Esophagus squamous epithelium (tissue), 5 donors: ENCODE measurements at places on chromosomes 16 and 17.

DNA sequence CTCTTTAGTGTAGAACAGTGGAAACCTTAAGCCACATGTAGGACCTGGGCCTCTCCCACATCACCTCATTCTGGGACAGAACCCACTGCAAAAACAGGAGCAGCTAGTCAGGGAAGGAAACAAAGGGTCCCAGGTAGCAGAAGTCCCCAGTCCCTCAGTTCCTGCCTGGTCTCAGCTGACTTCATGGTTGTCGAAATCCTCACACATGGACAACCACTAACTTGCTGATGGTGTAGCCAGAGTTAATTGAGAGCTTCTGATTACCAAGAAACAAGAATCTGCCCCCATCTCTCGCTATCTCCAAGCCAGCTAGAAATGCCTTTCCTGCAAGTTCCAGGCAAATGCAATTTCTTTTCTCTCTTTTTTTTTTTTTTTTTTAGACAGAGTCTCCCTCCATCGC, 3.6 kb upstream of the ARL5C start:
- DNase-seq: no peak

DNA sequence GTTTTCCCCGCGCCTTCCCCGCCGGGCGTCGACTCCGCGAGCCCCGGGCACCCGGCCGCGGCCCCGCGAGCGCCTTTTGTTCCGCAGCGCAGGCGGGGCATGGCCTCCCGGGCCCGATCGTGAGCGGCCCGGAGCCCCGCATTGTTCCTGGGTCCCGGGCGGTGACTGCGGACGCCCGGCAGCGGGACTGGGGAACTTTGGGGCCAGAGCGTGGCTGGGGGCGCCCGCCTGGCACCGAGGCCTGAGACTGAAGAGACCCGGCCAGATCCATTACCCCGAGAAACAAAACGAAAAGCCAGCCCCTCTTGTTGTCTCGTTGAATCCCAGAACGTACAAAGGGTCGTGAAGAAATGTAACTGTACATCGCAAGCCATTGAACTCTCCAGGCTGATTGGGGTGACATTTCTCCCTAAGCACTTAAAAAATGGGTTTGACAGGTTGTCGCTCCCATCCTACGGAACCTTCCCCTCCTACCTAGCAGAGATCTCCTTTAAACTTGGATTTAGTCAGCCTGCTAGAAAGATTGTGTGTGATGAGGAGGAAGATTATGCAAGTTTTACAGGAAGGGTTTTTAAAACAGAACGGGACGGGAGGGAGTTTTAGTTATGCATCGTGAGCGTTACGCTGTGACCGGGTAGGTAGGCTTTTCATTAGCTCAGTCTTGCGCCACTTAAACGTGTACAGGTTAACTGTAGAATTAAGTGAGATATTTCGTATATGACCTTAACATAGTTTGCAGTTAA, 825 bp downstream of the METTL9 start:
- DNase-seq: no peak

DNA sequence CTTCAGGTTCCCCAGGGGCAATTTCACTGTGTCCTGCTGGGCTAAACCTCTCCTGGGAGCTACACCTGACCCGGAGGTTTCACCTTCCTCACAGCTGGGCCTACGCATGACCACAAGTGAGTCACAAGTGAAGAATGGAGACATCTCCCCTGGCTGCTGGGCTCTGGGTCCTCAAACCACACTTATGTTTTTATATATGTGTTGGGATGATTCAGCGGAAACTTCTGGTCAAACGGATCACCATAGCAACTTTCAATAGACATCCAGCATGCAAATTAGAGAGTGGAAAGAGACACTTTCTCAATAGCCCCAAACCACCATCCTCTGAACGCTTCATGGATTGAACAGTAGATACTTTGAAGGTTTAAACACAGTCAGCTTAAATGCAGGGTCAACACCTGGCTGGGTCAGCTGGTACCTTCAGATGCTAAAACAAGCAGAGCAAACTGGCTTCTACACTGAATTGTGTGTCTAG, 28.0 kb upstream of the MAF start:
- no peak for DNase-seq

GRCh38 chr16:80924372-80924978, 82.2 kb downstream of the CMC2 start:
- DNase-seq: no peak

- DNase-seq: no peak
Measured at GRCh38 chr16:81597079-81597658, 152.6 kb downstream of the CMIP start.

DNA sequence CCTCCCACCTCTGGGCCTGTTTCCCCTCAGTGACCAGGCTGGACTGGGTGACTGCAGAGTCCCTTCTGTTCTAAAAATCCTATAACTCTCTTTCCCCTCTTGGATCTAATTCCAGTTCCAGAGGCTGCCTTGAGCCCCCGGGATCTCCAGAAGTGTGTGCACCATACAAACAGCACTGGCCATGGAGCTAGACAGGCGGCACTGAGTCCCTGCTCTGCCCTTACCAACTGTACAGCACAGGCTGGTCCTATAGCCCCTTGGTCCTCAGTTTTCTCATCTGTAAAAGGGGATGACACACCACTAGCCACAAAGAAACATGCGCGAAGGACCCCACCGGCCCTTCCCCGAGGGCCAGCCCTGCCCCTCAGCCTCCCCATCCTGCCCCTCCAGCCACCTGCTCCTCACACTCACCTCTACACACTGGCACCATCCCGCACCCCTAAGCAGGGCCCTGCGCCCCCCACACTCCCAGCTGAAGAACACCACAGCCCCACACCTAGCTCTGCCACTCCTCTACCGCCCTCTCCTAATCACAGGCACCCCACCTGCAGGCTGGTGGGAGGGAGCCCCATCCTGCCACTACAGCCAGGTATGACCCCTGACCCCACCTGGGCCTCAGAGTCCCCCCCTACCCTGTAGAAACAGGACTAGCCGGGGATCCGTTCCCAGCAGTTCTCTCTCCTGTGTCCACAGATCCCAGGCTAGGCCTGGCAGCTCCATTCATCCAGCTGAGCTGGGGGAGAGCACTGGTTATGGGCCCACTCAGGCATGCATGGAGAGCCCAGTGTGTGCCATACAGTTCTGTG, 913 bp upstream of the KRT16 start:
- DNase-seq: no peak

DNA sequence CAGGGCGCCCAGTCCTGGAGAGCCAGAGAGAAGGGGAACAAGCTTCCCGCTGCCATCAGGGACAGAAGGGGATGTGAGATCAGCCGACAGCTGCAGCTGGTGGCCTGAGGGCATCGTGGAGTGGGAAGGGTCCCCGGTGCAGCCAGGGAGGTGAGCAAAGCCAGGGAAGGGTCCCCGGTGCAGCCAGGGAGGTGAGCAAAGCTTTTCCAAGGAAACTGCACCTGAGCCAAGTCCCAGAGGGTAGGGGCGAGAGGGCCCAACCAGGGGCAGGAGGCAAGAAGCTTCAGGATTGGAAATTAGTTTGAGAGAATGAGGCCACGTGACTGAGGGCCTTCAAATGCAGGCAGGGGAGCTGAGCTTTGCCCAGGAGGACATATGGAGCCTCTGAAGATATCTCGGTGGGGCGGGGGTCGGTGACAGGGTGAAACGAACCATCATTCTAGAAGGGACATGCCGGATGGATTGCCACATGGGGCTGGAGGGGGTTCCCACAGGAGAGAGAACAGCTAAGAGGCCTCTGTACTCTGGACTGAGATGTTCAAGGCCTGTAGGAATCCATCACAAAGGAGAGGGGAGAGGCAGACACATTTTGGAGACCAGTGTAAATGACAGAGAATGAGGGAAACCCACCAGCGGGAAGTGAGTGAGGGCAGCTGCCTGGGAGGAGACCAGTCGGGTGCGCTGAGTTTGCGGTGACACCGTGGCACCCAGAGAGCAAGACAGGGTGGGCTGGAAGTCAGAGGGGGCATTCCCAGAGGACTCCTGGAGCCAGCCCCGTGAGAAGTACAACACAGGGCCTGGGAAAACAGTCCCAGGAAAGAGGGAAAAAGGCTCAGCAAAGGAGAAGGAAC, 31.4 kb upstream of the RPH3AL start:
- DNase-seq: no peak

DNA sequence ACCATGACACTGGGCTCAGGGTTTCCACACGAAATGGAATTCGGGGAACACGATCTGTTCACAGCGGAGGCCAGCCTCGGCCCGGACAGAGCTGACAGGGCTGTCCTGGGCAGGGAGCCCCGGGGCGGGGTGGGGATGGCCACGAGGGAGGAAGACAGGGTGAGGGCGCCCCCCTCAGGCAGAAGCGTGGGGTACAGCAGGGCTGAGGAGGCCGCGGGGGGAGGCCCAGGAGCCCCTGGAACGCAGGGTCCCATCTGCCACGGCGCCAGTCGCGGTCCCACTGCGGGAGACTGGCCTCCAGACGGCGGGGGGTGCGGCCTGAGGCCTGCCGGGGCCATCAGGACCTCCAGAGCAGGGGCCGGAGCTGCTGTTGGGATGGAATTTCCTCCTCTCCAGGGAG, 75.9 kb downstream of the LMF1 start:
- no peak for DNase-seq

GRCh38 chr17:45700171-45701090, 83.7 kb upstream of the CRHR1 start:
- no peak for DNase-seq

- DNase-seq: no peak
Measured at GRCh38 chr16:80040413-80040812, 439.9 kb upstream of the MAF start.
